Activated CD8-positive, alpha-beta memory T cell treated with anti-CD3 and anti-CD28 coated beads, Interleukin-2, amount 50 U/mL, for 4 hours (primary cell): ENCODE measurements at places on chromosomes 6 and 20.

GRCh38 chr6:69732640-69733039 lies 64.2 kb downstream of the LMBRD1 start:
- DNase-seq, result no peak

GRCh38 chr6:87174078-87174579 lies 18.8 kb downstream of the ZNF292 start:
- no peak for DNase-seq

DNA sequence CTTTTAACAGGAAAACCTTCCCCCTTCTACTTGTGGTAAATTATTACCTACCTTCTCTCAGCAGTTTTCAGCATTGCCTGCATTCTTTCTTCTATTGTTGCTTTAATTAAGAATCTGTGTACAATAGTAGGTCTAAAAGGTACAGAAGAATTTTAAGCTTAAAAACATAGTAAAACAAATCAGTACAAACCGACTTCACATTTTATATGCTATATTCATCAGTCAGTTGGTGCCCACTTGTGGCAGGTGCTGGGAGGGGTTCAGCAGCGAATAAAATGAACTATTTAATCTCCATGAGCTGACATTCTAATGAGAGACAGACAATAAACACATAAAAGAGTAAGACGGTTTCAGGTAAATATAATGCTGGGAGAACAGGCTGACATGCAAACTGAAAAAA lies 73.4 kb upstream of the FBXO30 start:
- DNase-seq, result peak; percentile 19

DNA sequence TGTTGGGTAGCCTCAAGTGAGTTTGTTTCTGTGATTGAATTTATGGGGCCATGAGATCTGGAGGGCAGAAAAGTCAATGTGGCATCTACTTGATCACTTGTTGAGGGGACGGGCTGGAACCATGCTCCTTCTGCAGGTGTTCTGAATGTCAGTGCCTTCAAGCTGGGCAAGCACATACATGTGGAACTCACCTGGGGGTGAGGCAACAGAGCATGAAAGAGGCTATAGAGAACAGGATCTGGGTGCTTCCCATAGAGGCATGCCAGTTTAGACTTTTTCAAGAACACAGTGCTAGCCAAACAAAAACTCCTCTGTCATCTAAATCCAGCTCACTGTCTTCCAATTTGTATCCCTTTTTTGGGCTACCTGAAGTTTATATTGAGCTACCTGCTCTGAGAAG lies 77.8 kb upstream of the SLC35B3 start:
- DNase-seq, result no peak

- DNase-seq, result no peak
Measured at GRCh38 chr6:13428583-13429405, 58.6 kb downstream of the GFOD1 start.

- DNase-seq, result no peak
Measured at GRCh38 chr6:140320081-140321080, 945.9 kb upstream of the CITED2 start.

DNA sequence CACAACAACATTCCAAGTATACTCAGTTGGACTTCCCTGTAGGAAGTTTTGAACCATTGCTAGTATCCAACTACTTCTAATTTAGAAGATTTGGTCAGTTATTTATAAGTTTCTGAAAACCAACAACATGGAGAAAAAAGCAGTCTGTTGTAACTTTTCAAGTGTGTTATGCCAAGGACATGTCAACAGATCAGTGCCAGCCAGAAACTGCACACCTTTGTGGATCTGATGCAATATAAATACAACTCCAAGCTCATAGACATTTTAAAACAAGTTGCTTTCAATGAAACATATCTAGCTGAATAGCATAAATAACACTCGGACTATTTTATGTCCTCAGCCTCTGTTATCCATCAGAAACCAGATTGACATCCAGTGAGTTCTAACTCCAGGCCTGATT lies 58.3 kb upstream of the CARMIL1 start:
- DNase-seq, result no peak

- no peak for DNase-seq
Measured at GRCh38 chr6:121867095-121867494, 431.6 kb downstream of the GJA1 start.

- DNase-seq, result no peak
Measured at GRCh38 chr6:148711833-148712654, 34.8 kb upstream of the UST start.

- DNase-seq, result no peak
Measured at GRCh38 chr6:139872665-139873064, 498.2 kb upstream of the CITED2 start.
